Activated naive CD4-positive, alpha-beta T cell treated with anti-CD3 and anti-CD28 coated beads, Interleukin-2, amount 10 ng/mL, durations not matched to agents 5 hours and 36 hours (primary cell): ENCODE measurements at places on chromosomes 3 and 15. TPM values are rescaled to one million over a fixed set of nuclear protein-coding genes. Genes with fewer than 3 reads are reported as not detected.

The GCHFR gene
- 47.9 TPM for total RNA-seq

The ABCF3 gene
- 60.4 TPM for total RNA-seq

The KCNAB1 gene
- not detected for total RNA-seq

The USP19 gene
- total RNA-seq: 66.8 TPM

The ZNF662 gene
- 0.87 TPM for total RNA-seq

The GOLGA6L4 gene
- 0.75 TPM for total RNA-seq

The CLRN1 gene
- total RNA-seq: not detected

The OR5H6 gene
- not detected for total RNA-seq

The CCDC39 gene
- total RNA-seq: not detected

The DUOXA1 gene
- total RNA-seq: not detected

The CD47 gene
- 159 TPM for total RNA-seq

The MKRN3 gene
- 6.2 TPM for total RNA-seq

The REC114 gene
- not detected for total RNA-seq

The TRAT1 gene
- total RNA-seq: 225 TPM

The BCHE gene
- not detected for total RNA-seq

The ARPP19 gene
- total RNA-seq: 136 TPM

The BMF gene
- total RNA-seq: 25.0 TPM

The TEX55 gene
- total RNA-seq: not detected

The NR2C2 gene
- 64.4 TPM for total RNA-seq

The MUSTN1 gene
- total RNA-seq: 2.5 TPM

The H1-8 gene
- not detected for total RNA-seq

The ANKUB1 gene
- not detected for total RNA-seq

The MESP1 gene
- 1.2 TPM for total RNA-seq

The ZNF620 gene
- 3.7 TPM for total RNA-seq

The CCDC50 gene
- 3.9 TPM for total RNA-seq

The GOLGA8O gene
- total RNA-seq: 1.0 TPM

The TMEM207 gene
- not detected for total RNA-seq

The SYNPR gene
- total RNA-seq: not detected

The SLC22A14 gene
- not detected for total RNA-seq

The PRR20G gene
- total RNA-seq: not detected

The GPR15 gene
- total RNA-seq: 14.2 TPM

The CHST13 gene
- total RNA-seq: not detected

The KLHL40 gene
- not detected for total RNA-seq

The PRSS50 gene
- total RNA-seq: not detected

The PLCH1 gene
- total RNA-seq: 0.14 TPM

The TRAIP gene
- total RNA-seq: 18.5 TPM

The P4HTM gene
- 40.7 TPM for total RNA-seq

The GP5 gene
- 5.2 TPM for total RNA-seq

The CKMT1A gene
- total RNA-seq: not detected

The RARRES1 gene
- total RNA-seq: not detected

The ZDHHC19 gene
- not detected for total RNA-seq

The CHRNA3 gene
- total RNA-seq: not detected
